ENCODE measurements at places on chromosomes 3 and 15.

GRCh38 chr15:90294601-90295269, 29.3 kb downstream of the NGRN start:
- no peak for DNase-seq

- peak; percentile 6 for DNase-seq
Observed at GRCh38 chr15:80455668-80456442, 51.7 kb downstream of the ARNT2 start.

GRCh38 chr3:177361081-177361938, 164.0 kb upstream of the TBL1XR1 start:
- DNase-seq: no peak

- no peak for DNase-seq
Observed at GRCh38 chr3:127015282-127016042, 32.5 kb downstream of the PLXNA1 start.

DNA sequence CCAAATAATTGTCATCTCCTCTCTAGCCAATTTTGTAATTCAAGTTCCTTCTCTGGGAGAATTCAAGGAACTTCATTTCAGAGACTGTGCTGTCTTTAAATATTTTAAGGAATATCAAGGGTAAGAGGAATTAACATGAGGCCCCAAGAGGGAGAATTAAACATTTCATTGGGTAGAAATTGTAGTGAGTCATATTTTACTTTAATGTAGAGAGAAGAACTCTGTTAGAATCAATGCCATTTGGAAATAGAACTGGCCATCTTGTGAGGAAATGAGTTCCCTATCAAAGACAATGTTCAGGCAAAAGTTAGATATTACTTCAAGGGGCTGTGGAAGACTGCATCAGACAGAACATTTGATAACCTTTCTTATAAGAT, 43.5 kb upstream of the TP63 start:
- no peak for DNase-seq

DNA sequence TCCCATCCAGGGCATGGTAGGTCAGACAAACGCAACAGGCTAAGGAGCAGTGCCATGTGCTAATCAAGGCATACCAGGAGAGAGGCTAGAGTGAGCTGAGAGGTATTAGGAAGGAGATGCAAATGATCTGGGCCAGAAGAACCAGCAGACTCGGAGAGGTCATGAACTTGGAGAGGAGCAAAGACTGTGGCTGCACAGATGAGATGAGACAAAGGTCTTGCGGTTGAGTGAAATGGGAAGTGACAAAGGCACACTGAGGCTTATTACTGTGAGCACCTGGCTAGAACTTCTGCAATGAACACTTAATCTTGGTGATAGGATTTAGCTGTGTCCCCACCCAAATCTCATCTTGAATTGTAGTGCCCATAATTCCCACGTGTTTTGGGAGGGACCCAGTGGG, 380.2 kb downstream of the ULK4 start:
- DNase-seq: no peak

GRCh38 chr3:42102571-42102970, 11.4 kb downstream of the TRAK1 start:
- DNase-seq: no peak

DNA sequence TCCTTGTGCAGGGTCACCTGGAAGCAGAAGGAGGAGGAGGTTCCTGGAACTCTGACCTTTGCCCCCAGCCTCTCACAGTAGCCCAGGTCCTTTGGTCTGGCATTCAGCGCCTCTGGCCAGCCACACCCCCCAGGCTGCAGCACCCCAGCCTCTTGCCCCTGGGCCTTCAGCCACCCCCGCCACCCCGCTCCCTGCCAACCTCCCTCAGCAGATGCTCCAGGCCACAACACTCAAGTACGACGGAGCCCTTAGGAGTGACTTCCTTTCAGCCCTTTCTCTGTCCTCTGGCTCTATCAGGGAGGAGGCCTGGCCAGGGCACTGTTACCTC, 45.2 kb downstream of the GRIP2 start:
- DNase-seq: no peak

- peak; percentile 79 for DNase-seq
Observed at GRCh38 chr15:57706405-57707209, at the start of gene POLR2M. Gene POLR2M (plus strand): TSS chr15:57706714. CDS start chr15:57706843, 129 bp downstream.

DNA sequence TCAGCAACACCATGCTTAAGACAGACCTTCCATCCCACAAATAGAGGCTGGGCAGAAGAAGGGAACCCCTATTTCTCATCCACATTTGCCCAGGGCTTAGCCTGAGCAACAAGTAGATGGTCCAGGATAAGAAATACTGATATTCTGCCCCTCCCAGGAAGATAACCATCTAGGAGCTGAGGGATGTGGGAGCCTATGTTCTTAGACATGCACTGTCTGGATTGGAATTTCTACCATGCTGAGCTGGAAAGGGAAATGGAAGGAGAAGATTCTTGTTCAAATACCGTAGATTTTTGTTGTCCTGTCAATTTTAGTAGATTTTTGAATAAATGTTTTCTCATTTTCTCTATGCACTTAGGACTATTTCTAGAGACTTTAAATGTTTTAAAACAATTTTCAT, 450.7 kb upstream of the SEMA6D start:
- DNase-seq: no peak

DNA sequence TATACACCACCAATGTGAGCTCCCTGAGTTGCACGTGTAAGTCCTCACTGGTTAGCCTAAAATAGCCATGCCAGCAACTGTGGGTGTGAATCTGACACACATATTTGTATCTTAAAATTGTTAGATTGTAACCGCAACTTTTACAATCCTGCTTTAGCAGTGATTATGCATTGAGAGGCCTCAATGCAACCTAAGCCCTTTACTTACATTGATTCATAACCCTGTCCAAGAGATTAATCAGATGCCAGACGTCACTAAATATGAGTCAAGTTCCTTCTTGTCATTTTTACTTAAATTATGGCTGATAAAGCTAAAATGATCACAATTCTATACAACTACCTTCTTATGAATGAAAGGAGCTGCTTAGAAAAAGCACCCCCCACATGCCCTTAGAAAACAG, 46.9 kb downstream of the IL17RD start:
- no peak for DNase-seq

- no peak for DNase-seq
Observed at GRCh38 chr3:53023072-53023823, 22.6 kb downstream of the SFMBT1 start.

DNA sequence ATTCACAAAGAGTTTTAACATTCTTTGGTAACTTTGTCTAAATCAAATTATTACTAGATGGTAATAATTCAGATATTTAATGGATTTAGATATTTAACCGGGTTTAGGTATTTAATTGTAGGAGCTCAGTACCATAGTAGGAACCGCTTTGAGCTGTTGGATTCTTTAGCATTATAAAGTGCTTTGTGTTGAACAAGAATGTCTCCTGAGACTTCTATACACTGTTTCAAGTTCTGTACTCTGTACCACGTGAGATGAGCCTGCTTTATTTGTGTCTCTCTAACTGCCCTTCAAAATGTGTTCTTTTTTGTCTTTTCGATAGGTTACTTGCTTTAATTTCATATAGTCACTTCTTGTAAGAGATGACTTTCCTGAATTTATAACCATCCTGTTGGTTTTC, 36.0 kb downstream of the ZFAND6 start:
- no peak for DNase-seq

- DNase-seq: no peak
Observed at GRCh38 chr3:13300546-13301285, 119.4 kb downstream of the NUP210 start.

DNA sequence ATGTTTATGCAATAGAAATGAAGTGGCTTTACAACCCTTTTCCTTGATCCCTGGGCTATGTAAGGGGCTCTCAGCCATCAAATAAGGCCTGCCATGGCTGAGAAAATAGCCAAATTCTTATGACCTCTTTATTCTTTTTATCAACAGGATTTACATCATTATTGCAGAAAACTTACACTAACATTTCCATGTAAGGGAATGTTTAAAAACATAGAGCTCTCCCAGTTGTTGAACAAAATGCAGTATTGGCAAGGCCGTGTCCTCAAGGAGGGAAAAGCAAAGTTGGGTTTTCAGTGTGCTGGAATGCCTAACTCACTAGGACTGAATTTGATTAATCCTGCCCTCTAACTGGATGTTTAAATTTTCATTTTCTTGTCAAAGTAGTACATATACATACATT, 22.3 kb downstream of the NR2C2 start:
- DNase-seq: no peak

DNA sequence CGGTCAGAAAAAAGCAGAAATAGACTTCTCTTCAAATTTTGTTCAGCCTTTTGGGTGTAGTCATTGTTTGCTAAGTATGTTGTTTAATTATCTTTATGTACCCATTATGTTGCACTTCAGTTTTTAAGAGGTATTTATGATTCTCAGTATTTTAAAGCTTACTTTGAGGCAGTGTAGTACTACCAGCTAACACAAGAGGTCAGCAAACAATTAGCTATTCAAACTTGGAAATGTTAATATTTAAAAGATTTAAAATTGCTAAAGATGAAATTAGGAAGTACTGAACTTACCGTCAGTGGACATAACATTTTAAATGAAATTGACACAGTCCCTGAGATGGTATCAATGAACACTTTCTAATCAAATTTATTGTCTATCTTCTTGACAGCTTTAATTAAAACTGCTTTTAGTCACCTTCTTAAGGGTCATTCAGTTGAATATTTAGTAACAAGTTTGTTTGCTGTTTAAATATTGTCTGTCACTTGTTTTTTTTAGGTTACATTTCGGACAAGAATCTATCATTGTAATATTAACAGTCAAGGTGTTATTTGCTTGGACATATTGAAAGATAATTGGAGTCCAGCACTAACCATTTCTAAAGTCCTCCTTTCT, 28.1 kb downstream of the NKIRAS1 start:
- DNase-seq: no peak

DNA sequence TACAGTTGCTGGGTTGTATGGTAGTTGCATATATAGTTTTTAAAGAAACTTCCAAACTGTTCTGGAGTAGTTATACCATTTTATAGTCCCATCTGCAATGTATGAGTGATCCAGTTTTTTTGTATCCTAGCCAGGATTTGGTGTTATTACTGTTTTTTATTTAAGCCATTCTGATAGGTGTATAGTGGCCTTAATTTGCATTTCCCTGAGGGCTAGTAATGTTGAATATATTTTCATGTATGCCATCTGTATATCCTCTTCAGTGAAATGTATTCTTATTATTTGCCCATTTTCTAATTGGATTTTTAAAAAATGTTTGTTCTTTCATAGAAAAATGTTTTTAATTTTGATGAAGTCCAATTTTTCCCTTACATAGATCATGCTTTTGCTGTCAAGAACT, 29.2 kb downstream of the PXK start:
- DNase-seq: no peak
